CD8-positive, alpha-beta memory T cell (primary cell): ENCODE measurements at places on chromosomes 6 and 20. TPM values are rescaled to one million over a fixed set of nuclear protein-coding genes. Genes with fewer than 3 reads are reported as not detected.

RNF5 gene
- 110 TPM for polyA plus RNA-seq

TCFL5 gene
- polyA plus RNA-seq, result 1.4 TPM

CLIC5 gene
- polyA plus RNA-seq, result 4.8 TPM

WFDC12 gene
- not detected for polyA plus RNA-seq

ZFP57 gene
- polyA plus RNA-seq, result 2.2 TPM

NKX2-4 gene
- polyA plus RNA-seq, result not detected

ID4 gene
- not detected for polyA plus RNA-seq

FAM209B gene
- polyA plus RNA-seq, result 0.61 TPM

TTK gene
- 0.06 TPM for polyA plus RNA-seq

UBE2C gene
- not detected for polyA plus RNA-seq

CD40 gene
- polyA plus RNA-seq, result 2.8 TPM

TMEM200A gene
- 1.5 TPM for polyA plus RNA-seq

IYD gene
- polyA plus RNA-seq, result not detected

GPR63 gene
- polyA plus RNA-seq, result 0.12 TPM

DPPA5 gene
- polyA plus RNA-seq, result not detected

KIZ gene
- 20.5 TPM for polyA plus RNA-seq

SPATA25 gene
- polyA plus RNA-seq, result not detected

TRERF1 gene
- polyA plus RNA-seq, result 10.2 TPM

HLA-DRB5 gene
- 3.2 TPM for polyA plus RNA-seq

HLA-DQA1 gene
- 3.2 TPM for polyA plus RNA-seq

LTB gene
- polyA plus RNA-seq, result 1,182 TPM

KIF3B gene
- polyA plus RNA-seq, result 5.7 TPM

LTA gene
- 23.3 TPM for polyA plus RNA-seq

RNGTT gene
- polyA plus RNA-seq, result 16.0 TPM

PNLDC1 gene
- not detected for polyA plus RNA-seq

HTR1E gene
- polyA plus RNA-seq, result not detected

NHLRC1 gene
- 0.81 TPM for polyA plus RNA-seq

DBNDD2 gene
- polyA plus RNA-seq, result 15.2 TPM

TBCC gene
- polyA plus RNA-seq, result 109 TPM

ABRACL gene
- polyA plus RNA-seq, result 212 TPM

RHAG gene
- not detected for polyA plus RNA-seq

CLPSL1 gene
- not detected for polyA plus RNA-seq

BHLHE23 gene
- not detected for polyA plus RNA-seq

MYCT1 gene
- polyA plus RNA-seq, result not detected

CLVS2 gene
- polyA plus RNA-seq, result not detected

REPS1 gene
- polyA plus RNA-seq, result 37.3 TPM

C20orf144 gene
- polyA plus RNA-seq, result not detected

EIF6 gene
- 171 TPM for polyA plus RNA-seq

HLA-DOA gene
- 12.0 TPM for polyA plus RNA-seq

ATXN1 gene
- polyA plus RNA-seq, result 20.0 TPM

CRISP2 gene
- not detected for polyA plus RNA-seq

CENPW gene
- 3.1 TPM for polyA plus RNA-seq

RALY gene
- 230 TPM for polyA plus RNA-seq

SASH1 gene
- polyA plus RNA-seq, result not detected

EMILIN3 gene
- polyA plus RNA-seq, result not detected

TINAG gene
- polyA plus RNA-seq, result not detected

OPRL1 gene
- 0.49 TPM for polyA plus RNA-seq

PHIP gene
- 13.4 TPM for polyA plus RNA-seq

TP53TG5 gene
- not detected for polyA plus RNA-seq

PRRT1 gene
- polyA plus RNA-seq, result 0.72 TPM

COL20A1 gene
- not detected for polyA plus RNA-seq

XKR7 gene
- polyA plus RNA-seq, result 0.02 TPM

PARD6B gene
- polyA plus RNA-seq, result 0.72 TPM

TNNC2 gene
- polyA plus RNA-seq, result 0.36 TPM

FGD2 gene
- polyA plus RNA-seq, result 0.53 TPM

CST5 gene
- polyA plus RNA-seq, result not detected

RBBP8NL gene
- not detected for polyA plus RNA-seq

MUC22 gene
- not detected for polyA plus RNA-seq

CST2 gene
- not detected for polyA plus RNA-seq
